Activated CD4-positive, alpha-beta T cell treated with anti-CD3 and anti-CD28 coated beads, Interleukin-2, amount 50 U/mL, for 24 hours (primary cell): ENCODE measurements at places on chromosomes 7 and 10.

- no peak for DNase-seq
Observed at GRCh38 chr7:17408904-17409290, 110.4 kb downstream of the AHR start.

DNA sequence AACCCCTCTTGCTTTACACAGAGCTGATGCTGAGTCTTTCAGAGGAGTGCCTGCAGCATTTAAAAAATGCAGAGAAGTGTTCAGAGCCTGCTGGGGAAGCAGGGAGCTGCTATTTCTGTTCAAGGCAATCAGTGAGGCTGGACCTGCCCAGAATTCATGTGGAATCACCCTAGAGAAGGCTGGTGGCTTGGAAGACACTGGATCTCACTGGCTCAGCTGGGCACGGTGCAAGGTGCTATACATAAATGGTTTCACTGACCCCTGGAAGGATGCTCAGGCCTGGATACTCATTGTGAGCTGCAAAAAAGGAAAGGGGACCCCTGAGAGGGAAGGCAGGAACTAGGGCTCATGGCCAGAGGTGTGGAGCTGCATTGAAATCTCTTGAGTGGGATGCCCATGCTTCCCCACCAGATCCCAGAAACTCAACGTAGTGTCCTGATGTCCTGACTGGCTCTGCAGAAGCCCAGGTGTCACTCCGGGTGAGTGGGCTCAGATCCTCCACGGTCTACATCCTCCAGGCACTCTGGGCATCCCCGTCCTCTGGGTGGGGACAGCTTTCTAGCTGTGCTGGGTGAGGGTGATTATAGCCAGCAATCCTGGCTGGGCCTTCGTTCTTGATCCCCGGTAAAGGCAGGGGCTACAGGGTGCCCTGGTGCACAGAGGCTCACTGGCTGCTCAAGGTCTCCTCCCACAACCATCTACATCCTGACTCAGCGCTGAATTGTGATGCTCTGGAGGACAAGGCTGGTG, 77.2 kb upstream of the TNS3 start:
- DNase-seq, result no peak

DNA sequence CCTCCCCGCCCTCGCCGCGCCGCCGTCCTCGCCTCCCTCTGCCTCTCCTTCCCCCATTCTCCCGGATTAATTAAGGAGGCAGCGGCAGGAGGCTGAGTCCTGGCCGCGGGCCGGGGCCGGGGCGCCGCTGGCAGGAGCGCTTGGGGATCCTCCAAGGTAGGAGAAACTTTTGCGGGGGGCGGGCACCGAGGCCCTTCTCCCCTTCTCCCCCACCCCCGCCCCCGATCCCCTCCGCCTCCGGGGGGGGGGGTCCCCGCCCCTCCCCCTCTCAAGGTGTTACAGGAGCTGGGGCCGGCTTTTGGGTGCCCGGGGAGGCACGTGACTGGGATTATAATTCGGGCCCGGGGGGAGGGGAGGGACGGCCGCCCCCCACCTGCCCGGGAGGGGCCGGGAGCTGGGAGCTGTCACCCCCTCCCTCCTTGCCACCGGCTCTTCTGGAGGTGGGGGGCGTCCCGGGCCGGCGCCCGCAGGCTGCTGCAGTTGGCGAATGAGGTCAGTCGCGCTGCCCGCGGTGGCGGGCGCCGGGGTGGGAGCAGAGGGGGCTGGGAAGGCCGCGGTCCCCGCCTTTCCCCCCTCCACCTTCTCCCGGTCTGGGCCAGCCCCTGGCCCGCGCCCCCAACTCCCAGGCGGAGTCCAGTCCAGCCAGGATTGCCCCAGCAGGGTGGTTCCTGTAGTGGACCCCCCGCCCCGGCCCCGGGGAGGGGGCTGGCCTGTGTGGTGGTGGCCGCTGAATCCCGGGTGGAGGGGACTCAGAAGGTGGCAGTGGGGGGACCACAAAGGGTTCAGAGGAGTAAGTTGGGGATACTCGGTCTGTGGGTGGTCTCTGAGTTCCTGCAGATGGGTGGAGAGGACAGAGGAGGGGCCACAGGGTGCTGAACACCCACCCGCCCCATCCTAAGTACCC, 567 bp downstream of the GTF2IRD1 start:
- DNase-seq, result no peak

GRCh38 chr7:80971225-80971624, 52.4 kb upstream of the SEMA3C start:
- DNase-seq, result no peak

GRCh38 chr10:83753490-83753889, 385.8 kb upstream of the GHITM start:
- no peak for DNase-seq

- no peak for DNase-seq
Observed at GRCh38 chr10:43793704-43794103, 145.0 kb upstream of the ZNF32 start.

GRCh38 chr7:23394488-23395171, 75.7 kb downstream of the IGF2BP3 start:
- DNase-seq, result no peak

DNA sequence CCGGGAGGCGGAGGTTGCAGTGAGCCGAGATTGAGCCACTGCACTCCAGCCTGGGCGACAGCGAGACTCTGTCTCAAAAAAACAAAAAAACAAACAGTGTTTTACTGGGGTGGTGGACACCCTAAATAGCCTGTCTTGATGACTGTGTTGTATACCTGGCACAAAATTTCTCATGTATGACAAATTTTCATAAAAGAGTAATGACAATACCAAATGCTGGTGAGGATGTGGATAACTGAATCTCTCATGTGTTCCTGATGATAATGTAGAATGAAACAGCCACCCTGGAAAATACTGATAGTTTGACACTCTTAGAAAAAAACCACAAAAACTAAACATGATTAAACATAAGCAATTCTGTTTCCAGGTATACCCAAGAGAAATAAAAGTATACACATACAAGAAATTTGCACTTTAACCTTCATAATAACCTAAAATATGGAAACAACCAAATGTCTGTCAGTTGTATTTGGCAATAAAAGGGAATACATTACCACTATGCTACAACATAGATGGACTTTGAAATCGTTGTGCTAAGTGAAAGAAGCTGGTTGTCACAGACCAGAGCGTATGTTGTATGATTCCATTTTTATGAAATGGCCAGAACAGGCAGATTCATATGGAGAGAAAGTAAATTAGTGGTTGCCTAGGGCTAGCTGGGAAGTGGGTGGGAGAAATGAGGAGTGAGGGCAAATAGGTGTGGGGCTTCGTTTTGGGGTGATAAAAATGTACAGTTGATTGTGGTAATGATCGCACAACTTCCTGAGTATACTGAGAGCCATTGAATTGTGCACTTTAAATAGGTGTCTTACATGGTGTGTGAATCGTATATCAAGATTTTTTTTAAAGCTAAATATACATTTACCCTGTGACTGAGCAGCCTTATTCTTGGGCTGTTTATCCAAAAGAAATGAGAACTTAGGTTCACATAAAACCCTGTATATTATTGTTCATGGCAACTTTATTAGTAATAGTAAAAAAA, 12.5 kb downstream of the WDR37 start:
- DNase-seq, result no peak

- DNase-seq, result no peak
Observed at GRCh38 chr7:31646942-31647341, 40.1 kb upstream of the PPP1R17 start.

GRCh38 chr10:129495698-129496097, 28.7 kb downstream of the MGMT start:
- DNase-seq, result no peak

- DNase-seq, result no peak
Observed at GRCh38 chr7:144074374-144074773, 4.8 kb downstream of the OR2A25 start.

DNA sequence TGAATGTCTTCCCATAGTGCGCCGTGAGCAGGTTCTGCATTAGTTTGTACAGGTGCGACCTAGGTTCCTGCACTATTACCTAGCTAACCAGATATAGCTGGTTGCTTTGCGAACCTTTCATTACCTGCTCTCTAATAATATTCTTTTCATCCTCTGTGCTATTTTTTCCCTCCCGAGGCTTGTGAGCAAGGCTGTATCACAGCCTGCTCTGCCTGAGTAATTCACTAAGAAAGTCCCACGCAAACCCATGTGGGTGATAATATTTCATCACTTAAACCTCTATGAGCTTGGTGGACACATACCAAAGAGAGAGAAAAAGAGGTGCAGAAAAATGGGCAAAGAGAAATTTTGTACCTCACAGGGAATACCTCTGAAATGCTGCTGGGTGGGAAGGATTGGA, 8.4 kb downstream of the INHBA start:
- no peak for DNase-seq

DNA sequence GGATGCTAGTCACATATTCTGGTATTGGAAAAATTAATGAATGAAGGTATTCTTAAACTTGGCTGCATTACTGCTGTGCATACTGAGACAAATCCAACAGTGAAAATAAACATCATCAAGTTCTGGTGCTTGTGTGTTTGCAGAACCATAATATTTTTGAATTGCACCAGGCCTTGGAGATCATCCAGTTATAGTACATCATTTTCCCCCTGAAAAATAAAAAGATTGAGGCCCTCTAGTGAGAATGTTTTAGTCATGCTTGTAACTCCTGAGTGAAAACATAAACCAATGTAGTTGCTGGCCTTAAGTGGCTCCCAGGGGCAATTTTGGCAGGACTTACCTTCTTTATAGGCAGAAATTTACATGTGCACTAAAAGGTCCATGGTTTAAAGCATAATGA, 218.8 kb upstream of the TMEM229A start:
- DNase-seq, result no peak

DNA sequence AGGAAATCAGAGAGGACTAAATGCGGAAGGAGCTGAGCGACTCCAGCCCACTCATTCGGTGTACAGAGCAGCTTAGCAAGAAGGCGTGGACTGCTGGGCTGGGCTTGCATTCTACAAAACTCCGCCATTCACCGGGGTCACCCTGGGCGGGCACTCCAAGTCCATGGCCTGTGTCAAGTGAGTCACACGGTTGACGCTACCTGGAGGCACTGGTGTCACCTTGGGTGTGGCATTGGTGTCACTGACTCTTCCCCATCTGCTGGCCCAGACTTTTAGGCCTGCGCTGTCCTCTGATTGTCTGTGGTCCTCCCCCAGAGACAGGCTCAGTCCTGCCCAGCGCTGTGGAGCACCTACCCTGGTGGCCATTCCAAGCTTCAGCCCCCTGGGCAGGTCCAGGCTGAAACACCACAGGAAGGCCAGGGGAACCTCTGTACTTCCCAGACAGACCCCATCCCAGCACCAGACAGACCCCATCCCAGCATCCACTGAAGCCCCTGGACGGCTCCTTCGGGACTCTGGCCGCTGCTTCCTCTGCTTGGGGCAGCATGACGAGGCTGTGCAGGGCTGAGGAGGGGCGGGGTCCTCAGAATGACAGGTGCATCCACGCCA, 30.6 kb upstream of the CNPY1 start:
- no peak for DNase-seq

GRCh38 chr10:49281461-49281860, 17.5 kb upstream of the C10orf71 start:
- DNase-seq, result no peak

DNA sequence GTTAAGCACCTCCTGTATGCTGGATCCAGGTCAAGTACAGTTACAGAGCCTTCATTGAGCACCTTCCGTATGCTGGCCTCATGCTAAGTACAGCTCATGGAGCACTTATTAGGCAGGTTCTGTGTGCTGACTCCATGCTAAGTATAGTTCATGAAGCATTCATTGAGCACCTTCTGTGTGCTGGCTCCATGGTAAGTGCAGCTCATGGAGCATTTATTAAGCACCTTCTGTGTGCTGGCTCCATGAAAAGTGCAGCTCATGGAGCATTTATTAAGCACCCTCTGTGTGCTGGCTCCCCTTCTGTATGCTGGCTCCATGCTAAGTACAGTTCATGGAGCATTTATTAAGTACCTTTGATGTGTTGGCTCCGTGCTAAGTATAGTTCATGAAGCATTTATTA, 30.5 kb downstream of the MMD2 start:
- DNase-seq, result no peak

- DNase-seq, result no peak
Observed at GRCh38 chr10:70849582-70850016, 33.9 kb downstream of the SGPL1 start.

DNA sequence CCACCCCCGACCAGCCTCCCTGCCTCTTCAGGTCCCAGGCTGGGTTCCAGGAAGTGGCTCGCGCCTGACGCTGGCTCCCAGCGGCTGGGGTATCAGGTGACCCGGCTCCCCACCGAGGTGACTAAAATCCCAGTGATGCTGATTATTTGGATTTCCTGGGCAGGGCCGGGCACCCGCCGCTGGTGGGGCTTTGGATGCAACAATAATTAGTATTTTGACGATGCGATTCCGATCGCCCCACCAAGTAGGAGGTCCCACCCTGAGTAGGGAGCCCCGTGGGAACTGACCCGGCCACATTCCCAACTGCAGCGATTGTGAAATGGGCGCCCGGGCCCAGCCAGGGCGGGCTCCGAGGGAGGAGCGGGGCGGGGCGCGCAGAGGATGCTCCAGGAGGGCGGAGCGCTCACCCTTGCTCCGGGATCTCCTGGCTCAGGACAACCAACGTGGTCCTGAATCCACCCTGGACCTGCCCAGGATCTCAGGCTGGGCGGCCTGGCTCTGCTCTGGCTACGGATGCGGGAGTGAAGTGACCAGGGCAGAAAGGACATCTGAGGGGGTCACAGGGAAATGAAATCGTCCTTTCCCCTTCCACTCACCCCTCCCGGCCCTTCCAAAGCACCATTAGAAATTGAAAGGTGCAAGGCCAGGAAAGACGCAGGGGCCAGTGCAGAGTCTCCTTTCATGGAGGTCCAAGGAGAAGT, 32.6 kb downstream of the DUSP5 start:
- no peak for DNase-seq

- no peak for DNase-seq
Observed at GRCh38 chr7:36657036-36657660, 67.1 kb downstream of the AOAH start.

GRCh38 chr10:118101501-118101900, 54.8 kb upstream of the RAB11FIP2 start:
- DNase-seq, result no peak

DNA sequence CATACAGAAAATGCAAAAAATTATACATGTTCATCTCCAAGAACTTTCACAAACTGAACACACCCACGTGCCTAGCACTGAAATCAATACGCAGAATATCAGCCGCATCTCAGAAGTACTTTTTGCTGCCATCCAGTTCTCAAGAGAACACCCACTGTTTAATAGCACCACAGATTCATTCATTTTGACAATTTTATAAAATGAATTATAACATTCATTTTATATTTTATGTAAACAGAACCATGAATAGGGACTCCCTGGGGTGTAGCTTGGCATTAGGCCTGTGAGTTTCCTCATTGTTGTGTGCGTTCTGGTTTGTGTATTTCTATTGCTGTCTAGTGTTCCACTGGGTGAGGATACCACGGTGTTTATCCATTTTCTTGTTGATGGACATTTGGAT, 77.3 kb upstream of the PIP4K2A start:
- no peak for DNase-seq
